ENCODE measurements at places on chromosomes 11 and 22.

GRCh38 chr22:36964106-36964505 lies 50.7 kb downstream of the CSF2RB start:
- no peak for DNase-seq

GRCh38 chr22:46798041-46798365 lies 35.6 kb downstream of the TBC1D22A start:
- DNase-seq = no peak

DNA sequence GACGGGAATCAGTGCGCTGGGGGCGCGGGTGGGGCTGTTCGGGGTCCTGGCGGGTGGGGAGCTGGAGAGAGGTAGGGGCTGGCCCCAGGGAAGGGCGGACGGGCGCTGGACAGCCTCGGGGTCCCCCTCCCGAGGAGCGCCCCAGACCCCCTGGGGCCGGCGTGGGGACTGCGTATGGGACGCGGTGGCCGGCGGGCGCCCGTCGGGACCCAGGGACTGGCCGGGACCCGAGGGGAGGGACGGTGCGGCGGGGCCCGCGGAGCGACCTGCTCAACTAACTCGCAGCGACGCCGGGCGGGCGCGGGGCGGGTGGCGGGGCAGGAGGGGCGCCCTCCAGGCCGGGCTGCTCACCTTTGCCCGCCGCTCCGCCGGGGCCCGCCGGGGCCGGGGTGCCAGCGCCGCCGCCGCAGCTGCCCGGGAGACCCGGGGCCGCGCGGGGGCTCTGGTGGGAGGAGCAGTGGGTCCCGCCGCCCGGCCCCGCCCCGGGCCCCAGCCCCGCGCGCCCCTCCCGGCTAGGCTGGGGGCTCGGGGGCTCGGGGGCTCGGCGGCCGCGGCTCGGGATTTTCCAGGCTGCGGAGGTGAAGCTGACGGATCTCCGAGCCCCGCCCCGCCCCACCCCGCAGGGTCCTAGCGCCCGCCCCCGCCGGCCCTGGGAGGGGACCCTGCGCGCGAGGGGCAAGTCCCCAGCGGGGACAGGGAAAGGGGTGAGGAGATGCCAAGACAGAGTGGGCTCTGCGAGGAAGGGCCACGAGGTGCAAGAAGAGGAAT lies 12.3 kb downstream of the STARD10 start:
- DNase-seq = peak; percentile 49

- DNase-seq = peak; percentile 87
Observed at GRCh38 chr22:36156515-36157419, 3.8 kb downstream of the APOL3 start.

GRCh38 chr22:50473088-50473487 lies 1.7 kb downstream of the SBF1 start:
- DNase-seq = peak; percentile 69

Data from activated CD4-positive, alpha-beta T cell treated with anti-CD3 and anti-CD28 coated beads for 48 hours (primary cell).